ENCODE measurements at places on chromosomes 12 and 14.

DNA sequence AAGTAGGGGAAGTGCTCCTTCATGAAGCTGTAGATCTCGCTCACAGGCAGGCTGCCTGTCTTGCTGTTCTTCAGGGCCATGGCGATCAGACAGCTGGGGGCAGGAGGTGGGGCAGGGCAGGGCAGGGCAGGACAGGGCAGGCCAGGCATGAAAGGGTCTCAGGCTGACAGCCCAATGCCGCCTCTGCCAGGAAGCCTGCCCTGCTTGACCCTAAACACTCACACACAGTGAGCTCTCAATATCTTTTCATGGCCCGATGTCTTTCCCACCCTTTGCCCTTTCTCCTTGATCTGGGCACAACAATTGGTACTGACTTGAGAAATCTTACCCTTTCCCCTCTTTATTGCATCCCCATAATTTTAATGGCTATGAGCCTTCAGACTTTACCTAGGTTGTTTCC, 22.4 kb downstream of the FOXN4 start:
- no peak for DNase-seq

DNA sequence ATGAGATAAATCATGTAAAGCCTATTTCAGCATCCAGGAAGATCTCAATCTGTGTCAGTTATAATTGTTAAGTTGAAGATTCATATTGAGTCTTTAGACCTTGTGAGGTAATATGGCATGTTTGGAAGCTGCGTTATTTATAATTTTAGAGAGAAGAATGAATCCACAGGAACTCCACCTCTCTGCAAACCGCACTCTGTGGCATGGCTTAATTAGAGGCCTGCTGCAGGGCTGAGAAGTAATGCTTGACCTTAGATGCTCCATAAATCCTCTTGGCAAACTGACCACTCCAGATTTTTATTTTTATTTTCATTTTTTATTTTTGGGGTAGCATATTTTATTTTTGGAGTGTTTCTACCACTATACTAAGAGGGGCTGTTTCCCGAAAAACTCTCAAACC, 28.8 kb downstream of the BCAT1 start:
- no peak for DNase-seq

DNA sequence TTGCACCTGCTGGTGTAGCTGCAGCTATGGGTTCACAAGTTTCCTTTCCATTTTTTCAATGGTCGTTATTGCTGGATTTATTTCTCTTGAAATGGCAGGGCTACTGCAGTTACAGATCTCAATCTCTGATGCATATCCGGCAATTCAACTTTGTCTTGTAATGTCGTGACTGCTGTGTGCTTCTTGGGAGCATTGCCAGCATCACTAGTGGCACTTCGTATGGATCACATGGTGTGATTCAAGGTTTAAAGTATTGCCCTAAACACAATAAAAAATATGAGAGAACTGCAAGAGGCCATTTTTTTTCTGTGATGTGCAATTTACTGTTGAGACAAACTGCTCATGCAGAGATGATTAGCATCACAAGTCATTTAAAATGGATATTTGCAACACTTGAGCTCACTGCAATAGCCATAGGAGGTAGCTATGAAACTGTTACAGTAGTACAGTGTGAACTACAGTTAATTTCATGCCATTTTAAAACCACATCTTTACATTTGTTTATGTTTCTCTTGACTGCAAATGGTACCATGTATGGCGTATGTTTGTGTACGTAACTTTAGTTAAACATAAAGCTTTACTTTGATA, 217.4 kb upstream of the PDE3A start:
- no peak for DNase-seq

DNA sequence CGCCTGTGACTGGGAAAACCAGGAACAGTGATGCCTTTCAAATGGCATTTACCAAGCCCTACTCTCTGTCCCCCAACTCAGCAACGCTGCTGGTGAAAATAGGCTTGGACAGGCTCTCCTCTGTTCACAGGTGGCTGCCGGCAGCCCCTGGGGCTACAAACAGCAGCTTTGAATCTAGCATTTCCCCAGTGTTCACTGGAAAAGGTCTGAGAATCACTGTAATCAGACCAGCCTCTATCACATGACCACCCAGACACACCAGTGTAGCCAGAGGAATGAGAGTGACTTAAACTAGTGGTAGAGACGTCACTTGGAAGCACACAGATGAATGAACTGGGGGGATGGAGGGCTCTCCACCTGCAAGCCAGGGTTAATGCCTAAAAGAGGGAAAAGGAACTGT, 151.8 kb downstream of the FOXN3 start:
- no peak for DNase-seq

DNA sequence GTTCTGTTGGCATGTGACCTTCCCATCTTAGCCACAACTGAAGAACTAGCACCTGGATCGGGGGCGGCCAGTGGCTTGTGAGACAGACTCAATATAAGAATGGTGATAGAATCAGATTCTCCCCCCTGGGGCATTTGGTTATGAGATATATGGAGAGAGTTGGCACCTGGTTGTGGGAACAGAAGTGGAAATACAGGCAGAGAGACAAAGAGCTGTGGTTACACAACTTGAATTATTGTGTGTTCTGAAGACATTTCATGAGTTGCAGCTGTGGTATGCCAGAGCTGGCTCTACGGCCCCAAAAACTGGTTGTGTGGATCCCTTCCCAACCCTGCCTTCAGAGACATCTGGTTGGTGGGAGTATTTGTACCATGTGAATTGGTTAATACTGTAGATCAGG, 2.9 kb upstream of the MSRB3 start:
- no peak for DNase-seq

DNA sequence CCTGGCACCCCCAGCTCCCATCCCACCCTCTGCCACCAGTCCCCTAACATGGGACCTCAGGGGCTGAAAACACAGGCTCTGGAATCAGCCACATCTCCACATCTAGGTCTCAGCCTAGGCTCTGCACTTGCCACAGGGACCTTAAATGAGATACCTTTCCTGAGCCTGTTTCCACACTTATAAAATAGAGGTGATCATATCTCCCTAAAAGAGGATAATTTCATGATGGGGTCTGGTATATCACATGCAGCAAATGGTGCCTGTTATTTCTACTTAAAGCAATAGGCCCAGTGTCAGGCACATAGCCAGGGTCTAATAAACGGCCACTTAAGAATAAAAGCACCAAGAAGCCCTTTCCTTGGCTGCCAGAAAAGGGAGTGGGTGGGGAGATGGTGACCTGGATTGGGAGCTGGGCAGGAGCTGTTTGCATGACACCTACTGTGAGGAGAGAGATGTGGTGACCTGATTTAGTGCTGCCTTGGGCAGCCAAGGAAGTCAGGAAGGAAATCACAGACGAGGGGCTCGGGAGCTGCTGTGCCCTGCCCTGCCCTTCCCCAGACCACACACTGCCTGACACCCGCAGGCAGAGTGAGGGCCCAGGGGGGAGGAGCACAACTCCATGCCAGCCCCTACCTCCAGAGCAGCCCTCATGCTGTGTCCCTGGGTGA, 71.2 kb downstream of the IRF2BPL start:
- DNase-seq, result no peak

GRCh38 chr14:21915826-21916225, 242.2 kb upstream of the OR4E1 start:
- no peak for DNase-seq

Data from hematopoietic multipotent progenitor cell treated with erythropoietin and hydrocortisone succinate and interleukin-3 and kit ligand, for 6 days (in vitro differentiated cells).